NCI-H2171 treated with DMSO at 0.1 percent for 48 hours (cell line): ENCODE measurements at places on chromosomes 6 and 20.

DNA sequence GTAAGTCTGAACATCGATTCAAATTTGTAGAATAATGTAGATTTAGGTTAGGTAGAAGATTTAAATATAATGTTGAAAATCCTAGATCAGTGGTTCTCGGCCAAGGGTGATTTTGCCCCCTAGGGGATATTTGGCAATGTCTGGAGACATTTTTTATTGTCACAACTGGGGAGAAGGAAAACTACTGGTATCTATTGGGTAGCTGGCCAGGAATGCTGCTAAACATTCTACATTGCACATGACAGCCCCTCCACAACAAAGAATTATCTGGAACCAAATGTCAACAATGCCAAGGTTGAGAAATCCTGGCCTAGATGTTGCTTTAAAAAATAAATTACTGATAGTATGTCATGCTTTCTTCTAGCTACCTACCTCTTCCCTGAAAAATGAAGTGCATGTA lies 76.1 kb downstream of the HIVEP2 start:
- DNase-seq, result no peak

DNA sequence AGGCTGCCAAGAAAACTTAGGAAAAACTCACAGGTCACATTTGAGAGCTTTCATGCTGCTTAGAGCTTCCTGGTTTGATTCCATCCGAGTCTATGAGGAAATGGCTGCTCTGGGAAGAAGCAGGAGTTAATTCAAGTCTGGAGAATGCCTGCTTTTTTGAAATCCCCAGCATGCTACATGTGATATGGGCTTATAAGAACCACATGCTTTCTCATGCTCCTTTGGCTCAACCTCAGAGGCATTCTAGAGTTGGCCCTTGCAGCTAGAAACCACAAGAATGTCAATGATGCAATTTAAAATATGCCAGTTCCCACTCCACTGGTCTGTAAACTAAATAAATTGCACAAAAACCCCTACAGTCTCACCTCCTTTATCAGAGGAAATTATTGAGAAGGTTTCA lies 142.9 kb upstream of the OLIG3 start:
- DNase-seq, result no peak

GRCh38 chr6:138785079-138785478 lies 10.8 kb upstream of the ECT2L start:
- DNase-seq, result no peak

DNA sequence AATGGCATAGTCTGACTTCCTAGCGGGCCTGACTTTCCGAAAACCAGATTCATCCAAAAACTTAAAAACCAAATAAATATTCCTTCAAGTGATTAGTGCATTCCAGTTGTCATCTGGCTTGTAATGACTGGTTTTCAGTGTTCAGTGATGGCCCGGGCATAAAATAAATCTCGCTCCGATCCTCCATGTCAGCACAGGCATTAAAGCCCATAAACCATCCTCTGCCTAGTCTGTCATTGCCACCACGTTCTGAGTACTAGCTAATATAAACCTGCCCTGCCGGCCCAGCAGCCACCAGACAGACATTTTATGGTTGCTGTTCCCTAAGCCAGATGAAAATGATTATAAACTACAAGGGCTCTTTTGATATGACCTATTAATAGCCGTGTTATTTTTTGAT lies 232.3 kb upstream of the GMDS start:
- DNase-seq, result no peak

DNA sequence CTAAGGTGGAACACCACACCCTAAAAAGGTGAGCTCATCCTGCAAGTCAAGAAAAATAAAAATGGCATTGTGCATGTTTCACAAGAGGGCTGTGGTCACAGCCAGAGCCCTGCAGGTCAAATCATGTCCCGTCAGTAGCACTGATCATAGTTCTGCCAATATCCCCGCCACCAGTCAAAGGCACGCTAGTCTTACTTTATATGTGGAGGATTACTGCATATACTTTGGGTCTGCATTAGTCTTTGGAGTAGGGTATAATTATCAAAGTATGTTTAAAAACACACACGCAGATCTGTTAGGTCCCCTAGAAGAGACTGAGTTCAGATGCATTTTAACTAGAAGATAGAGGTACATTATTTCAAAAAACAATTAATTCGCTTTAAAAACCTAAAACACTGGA lies 1.8 kb downstream of the PERP start:
- peak; percentile 68 for DNase-seq

GRCh38 chr6:148265054-148265453 lies 77.6 kb upstream of the SASH1 start:
- DNase-seq, result no peak

DNA sequence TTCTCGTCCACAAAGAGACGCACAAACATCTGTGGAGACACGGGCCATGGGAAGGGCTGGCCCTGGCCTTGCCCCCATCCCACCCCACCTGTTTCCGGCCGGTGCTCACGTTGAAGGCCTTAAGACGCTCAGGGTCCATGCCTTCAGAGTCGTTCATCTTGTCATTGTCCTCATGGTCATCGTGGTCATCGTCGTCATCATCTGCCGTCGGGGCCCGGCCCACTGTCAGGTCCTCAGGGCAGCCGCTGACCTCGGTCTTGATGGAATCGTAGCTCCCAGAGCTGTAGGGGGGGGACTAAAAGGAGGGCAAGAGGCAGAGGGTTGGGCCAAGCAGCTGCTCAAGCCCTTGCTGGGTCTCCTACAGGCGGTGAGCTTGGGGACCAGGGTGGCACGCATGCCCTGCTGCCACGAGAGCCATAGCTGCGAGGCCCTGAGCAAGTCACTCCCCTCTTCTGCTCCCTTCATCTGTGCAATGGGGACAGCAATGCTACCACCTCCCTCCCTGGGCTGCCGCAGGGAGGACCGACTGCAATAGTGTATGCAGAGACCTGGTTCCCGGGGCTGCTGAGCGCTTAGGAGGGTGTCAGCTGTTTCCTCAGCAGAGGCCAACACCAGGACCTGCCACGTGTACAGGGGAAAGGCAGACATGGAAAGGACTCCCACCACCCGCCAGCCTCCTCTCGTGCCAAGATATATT lies 95.5 kb downstream of the ASXL1 start:
- DNase-seq, result no peak

GRCh38 chr6:131776985-131777384 lies 30.8 kb upstream of the ENPP1 start:
- no peak for DNase-seq
